ENCODE measurements at places on chromosomes 12 and 14.

DNA sequence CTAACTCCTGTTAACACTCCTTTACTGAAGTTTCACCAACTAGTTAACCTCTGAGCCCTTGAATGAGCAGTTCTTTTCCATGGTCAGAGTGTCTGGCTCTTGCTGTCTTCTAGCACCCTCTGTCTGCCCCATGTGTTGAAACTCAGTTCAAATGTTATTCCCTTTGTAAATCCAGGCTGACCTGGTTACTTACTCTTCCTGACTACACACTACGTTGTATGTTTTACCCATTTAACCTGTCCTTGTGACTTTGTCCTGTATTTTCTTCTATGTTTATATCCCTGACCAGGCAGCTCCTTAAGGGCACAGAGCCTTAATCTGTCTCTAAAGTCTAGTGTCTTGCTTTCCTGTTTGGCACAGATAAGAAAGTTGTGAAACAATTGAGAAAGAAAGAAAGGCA lies 389.0 kb upstream of the RPL10L start:
- DNase-seq = peak; percentile 51

- no peak for DNase-seq
Measured at GRCh38 chr12:2574355-2574935, 220.3 kb upstream of the FKBP4 start.

DNA sequence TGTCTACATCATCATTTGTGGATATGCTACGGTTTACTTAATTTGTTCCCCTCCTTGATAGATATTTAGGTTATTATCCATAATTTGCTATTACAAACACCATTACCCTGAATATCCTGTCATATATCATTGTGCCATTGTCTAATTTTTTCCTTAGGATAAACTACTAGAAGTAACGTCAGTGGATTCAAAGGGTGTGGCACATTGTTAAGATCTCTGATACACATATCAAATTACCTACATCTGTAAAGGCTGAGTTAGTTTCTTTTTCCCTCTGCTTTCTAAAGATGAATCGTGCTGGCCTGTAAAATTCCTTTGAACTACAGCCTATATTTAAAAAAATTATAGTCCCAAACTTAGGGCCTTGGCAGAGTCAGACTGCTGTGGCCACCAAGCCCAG lies 53.9 kb upstream of the STRN3 start:
- DNase-seq = no peak

GRCh38 chr12:86774841-86775388 lies 518.7 kb upstream of the MGAT4C start:
- no peak for DNase-seq

- DNase-seq = no peak
Measured at GRCh38 chr14:66628636-66629035, 120.7 kb downstream of the GPHN start.

GRCh38 chr14:58026967-58027366 lies 125.0 kb downstream of the ARMH4 start:
- DNase-seq = no peak

- DNase-seq = peak; percentile 58
Measured at GRCh38 chr12:94779485-94779884, 129.1 kb upstream of the TMCC3 start.

DNA sequence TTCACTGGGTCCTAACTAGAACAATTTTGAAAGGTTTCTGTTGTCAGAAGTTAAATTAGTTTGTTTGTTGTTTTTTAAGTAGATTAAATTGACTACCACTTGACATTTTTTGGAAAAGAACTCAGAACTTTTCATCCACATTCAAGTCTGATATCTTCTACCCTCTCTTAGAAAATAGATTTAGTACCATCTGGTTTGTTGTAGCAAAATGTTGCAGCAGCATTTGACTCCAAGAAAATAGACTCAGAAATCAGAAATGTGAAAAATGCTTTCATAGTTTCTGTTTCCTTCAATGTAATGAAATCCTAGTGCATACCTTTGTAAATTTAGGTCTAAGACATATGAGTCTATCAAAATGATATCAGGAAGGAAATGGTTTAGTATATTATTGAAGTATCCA lies 256.3 kb upstream of the CLEC14A start:
- DNase-seq = no peak

DNA sequence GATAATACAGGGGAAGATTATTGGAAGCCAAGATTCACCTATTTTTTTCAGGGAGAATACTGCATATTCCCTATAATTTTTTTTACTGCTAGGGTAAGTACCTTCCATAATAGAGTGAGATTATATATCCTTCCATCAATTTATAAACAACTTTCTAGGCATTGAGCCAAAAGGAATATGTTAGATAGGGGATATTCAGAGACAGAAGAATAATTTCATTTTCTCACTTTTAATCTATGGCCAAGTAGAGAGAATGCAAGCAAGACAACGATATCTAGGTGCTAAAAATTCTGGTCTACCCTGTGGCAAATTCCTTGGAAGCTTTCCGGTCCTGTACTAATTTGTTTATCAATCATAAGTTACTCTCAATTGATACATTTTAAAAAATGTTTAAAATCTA lies 69.7 kb upstream of the STAC3 start:
- no peak for DNase-seq

- DNase-seq = peak; percentile 67
Measured at GRCh38 chr14:70714055-70714550, 72.4 kb downstream of the TTC9 start.

- no peak for DNase-seq
Measured at GRCh38 chr12:830111-830867, 77.9 kb downstream of the WNK1 start.

DNA sequence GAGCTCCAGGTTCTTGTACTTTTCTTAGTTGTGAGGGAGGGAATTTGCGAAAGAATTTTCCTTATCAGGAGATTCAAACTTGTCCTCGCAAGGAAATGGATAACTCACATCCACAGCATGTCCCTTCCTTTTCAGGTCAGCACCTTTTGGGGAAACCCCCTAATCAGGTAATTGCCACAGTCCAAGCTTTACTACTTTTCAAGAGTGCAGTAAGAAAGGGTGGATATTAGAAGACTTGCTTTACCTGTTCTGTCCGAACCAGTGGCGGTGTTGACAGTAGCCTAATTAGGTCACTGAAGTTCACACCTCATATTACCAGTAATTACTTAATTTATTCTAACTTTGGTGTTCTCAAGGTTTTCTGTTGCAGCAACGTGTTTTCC lies 6.7 kb upstream of the C12orf50 start:
- no peak for DNase-seq

- no peak for DNase-seq
Measured at GRCh38 chr12:98294051-98294805, 221.2 kb upstream of the TMPO start.

DNA sequence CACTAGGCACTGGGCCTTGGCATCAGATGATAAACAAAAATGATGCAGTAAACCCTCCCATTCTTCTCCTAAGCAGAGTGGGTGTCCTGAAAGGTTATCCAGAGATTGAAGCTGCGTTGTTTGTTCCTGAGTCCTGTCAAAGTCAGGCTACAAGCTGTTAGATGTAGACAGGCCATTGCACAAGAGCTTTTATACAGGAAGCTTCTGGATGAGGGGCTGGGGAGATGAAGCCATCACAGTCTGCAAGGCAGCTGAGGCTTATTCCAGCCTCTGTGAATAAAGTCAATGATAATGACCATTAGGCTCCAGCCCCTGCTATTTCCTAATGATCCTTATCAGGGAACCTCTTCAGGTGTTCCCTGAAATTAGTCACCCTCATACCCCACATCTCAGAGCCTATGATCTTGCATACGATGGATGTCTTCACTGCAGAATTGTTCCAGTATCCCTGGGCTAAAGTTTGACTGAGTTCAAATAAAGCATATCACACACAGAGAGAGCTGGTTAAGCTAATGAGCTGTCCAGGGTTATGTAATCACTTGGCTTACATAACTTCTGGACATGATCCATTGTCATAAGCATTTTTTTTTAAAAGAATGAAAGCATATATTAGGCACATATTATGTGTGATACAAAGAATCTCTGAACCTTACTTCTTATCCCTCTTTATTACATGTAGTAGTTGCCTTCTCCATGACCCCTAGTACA lies 337.1 kb upstream of the OR4E1 start:
- no peak for DNase-seq

DNA sequence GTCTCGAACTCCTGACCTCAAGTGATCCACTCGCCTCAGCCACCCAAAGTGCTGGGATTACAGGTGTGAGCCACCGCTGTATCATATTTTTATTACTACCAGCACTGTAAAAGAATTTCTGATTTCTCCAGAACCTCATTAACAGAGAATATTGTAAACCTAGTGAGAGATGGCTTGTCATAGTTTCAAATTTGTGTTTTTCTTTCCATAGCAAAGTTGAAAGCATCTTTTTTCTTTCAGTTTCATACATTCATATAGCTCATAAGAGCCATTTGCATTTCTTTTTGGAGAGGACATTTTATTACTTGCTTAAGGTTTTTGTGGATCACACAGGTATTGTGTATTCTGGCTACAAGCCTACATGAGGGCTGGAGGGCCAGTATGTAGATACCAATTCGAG lies 58.0 kb downstream of the MIS18BP1 start:
- no peak for DNase-seq

- no peak for DNase-seq
Measured at GRCh38 chr12:91892081-91892855, 253.4 kb downstream of the BTG1 start.

GRCh38 chr12:119621878-119622277 lies 28.3 kb downstream of the TMEM233 start:
- no peak for DNase-seq

DNA sequence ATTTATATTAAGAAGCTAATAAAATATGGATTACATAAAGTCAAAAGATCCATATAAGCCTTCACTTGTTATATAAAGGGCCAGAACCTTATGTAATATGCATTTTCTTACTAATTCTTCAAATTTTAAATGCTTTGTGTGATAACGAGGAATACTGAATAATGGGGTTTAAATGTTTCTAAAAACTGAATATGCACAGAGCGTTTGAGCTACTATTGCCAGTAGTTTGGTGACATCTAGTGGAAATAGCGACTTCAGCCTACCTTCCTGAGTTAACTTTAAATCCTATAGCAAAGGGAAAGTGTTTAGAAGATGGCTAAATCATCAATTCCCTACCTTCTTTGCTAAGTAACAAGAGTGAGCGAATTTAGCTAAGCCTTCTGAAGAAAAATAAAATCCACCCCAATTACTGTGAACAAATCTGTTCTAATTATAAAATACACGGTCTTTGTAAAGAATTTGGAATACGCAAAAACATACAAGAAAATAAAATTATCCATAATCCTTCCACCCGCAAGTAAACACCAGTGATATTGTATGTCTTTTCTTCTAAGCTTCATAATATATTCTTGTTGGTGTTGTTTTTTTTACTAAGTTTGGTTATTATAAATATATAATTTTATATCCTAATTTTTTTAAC lies 115.5 kb upstream of the G2E3 start:
- peak; percentile 2 for DNase-seq

DNA sequence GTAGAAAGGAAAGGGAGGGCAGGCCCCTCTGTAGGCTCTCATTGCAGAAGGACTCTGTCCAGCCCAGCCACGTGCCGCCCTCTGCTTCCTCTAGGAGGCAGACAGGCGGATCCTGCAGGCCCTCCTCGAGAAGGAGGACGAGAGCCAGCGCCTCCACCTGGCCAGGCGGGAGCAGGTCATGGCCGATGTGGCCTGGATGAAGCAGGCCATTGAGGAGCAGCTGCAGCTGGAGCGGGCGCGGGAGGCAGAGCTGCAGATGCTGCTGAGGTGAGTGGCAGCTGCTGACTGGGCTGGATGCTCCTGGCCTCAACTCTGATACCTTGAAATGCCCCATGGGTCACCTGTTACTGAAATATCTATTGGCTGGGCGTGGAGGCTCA lies 10.9 kb downstream of the TCHP start:
- DNase-seq = no peak

GRCh38 chr12:24378548-24379407 lies 429.3 kb upstream of the SOX5 start:
- DNase-seq = no peak

DNA sequence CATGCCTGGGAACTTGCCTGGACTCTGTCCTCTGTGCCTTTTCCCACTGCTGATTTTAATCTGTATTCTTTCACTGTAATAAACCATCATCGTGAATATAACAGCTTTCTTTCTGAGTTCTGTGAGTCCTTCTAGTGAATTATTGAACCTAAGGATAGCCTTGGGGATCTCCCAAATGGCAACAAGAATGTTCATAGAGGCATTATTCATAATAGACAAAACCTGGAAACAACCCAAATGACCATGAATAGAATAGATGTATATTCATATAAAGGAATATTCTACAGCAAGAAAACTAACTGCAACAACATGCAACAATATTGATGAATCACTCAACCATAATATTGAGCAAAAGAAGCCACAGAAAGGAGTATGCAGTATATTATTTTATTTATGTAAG lies 44.7 kb upstream of the CEP83 start:
- DNase-seq = no peak

DNA sequence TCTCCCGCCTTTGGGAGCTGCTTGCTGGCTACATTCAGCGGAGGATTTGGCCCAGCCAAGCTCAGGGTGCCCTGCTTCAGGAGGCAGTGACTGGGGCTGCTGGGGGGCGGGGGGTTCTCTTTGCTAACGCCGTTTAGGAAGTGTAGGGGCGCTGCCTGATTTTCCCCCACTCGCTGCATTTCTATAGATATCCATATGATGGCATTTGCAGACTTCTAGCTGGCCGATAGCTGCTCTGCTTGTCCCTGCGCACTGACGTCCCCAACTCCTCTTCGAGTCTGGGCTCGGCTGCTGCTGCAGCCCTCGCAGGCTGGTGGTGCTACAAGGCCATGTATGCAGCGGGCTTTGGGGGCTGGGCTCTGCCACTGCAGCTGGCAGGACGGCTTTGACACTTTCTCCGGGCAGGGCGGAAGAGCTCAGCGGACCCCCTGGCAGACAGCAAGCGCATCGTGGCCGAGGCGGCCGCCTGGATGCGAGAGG lies 3.1 kb downstream of the LRFN5 start:
- DNase-seq = no peak

GRCh38 chr12:64186789-64187188 lies 35.3 kb downstream of the KICS2 start:
- DNase-seq = peak; percentile 10

GRCh38 chr12:65761301-65761700 lies 63.0 kb upstream of the HMGA2 start:
- no peak for DNase-seq

GRCh38 chr12:119744900-119745606 lies 77.1 kb downstream of the PRKAB1 start:
- DNase-seq = no peak

DNA sequence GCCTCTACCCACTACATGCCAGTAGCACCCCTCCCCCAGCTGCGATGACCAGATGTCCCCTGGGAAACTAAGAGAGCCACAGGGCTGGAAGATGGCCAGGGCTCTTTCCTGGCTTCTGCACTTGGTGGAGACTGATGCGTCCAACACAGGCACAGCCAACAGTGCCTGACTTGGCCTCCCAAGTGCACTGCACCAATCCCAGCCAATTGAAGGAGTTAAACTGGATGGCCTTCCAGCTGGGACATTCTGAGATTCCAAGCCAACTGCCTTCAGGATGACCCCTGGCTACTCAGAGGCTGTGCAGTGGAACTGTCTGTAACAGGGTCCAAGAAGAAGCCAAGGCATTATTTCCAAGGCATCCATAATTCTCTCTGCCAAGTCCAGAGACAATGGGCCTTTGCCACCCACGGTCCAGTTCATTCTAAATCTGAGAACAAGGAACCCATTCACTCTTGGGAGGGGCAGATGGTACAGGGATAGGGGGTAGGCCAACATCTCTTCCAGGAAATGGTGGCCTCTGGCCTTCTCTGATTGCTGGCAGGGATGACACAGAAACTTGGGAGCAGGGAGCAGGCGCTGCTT lies 35.2 kb downstream of the PRIMA1 start:
- DNase-seq = no peak
